ENCODE measurements at places on chromosomes 2 and 18.

DNA sequence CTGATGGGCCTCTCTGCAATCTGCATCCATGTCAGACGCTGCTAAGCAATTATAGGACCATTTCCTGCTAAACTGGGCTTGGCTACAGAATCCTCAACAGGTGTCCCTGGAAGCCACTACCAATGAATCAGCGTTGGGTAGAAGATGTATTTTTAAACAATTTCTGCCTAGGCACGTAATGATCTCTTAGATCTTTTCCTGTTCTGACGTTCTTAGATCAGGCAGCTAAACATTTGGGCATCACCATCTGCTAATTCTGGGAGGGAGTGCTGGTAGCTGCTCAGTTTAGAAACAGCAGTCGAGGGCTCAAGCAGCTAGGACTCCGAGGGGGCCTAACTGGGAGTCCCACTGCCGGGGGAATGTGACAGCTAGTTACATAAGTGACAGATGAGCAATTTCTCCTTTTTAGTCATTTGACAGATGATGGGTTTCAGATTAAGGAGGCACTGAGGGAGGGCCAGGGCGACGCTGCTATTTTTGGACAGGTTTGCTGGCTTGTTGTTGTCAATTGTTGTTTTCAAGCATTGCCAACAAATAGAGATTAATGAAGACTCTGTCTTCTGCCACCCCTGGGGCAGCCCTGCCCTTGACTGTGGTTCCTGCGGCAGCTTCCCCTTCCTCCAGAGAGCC is 92.7 kb downstream of the MRO start:
- no peak for DNase-seq

DNA sequence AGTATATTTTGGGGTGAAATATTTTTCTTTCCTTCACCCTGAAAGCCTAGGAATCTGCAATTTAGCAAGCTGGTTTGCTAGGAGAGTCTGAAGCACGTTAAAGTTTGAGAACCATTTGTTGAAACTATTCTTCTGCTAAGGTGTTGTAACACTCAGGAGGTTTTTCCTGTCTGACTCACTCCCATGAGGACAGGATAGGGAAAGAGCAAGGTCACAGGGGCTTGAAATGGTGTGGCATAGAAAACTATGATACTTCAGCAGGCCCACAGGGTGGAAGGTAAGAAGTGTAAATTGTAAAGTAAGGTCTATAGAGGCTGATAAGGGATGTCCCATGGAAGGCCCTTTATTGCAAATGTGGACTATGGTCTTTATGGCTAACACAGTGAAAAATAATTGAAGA is 177.7 kb upstream of the ZC3H15 start:
- DNase-seq = no peak

- no peak for DNase-seq
Observed at GRCh38 chr2:36569267-36569856, 28.6 kb downstream of the FEZ2 start.

GRCh38 chr2:232493701-232494474 is 6.3 kb upstream of the ECEL1 start:
- DNase-seq = no peak

GRCh38 chr2:149617476-149617875 is 29.9 kb upstream of the MMADHC start:
- no peak for DNase-seq

GRCh38 chr18:49854681-49855080 is 41.3 kb upstream of the ACAA2 start:
- DNase-seq = no peak

DNA sequence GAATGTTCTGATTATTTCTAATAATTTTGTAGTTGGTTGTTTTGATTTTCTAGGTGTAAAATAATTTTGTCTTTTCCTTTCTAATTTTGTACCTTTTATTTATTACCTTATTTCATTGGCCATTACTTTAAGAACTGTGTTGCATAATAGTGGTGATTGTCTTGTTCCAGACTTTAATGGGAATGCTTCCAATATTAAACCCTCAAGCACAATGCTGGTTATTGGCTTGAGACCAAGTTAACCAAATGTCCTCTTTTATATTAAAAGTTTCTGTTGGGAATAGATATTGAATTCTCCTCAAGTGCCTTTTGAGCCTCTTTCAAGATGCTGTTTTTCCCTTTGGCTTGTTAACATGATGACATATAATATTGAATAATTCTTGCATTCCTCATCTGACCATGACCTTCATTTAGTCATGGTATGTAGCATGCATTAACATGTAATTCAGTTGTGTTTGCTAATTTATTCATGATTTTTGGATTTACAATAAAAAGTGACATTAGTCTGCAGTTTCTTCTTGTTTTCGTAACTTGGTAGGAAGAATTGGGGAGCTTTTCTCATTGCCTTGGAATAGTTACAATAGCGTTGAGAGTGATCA is 141.7 kb downstream of the DIS3L2 start:
- DNase-seq = no peak

DNA sequence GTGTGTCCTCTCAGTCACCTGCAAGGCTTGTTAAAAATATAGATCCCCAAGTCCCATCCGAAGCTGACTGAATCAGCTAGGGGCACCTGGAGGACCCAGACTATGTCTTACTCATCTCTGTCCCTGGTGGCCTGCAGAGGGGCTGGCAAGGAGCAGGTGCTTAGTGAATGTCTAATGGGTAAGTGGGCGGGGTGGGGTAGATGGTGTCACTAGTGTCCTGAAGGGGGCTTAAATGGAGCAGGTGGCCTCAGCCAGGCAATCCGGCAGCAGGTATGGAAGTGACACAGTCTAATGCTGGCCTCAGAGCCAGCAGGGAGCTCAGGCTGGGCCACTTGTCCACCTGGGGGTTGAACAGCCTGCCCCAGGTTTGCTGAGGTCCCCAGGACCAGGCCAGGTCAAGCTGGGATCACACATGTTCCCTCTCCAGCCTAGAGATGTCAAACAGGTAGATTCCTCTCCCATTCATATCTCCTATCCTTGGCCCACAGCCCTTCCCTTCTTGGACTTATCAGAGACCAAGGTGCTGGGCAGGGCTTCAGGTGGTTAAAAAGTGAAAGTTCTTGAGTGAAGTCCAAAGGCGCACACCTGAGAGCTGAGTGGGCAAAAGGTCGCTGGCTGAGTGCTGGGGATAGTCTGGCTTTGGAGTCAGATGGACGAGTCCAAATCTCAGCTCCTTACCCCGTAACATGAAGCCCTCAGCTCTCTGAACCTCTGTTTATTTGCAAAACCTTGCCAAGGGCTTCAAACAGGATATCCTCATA is 1.7 kb downstream of the STEAP3 start:
- no peak for DNase-seq

- DNase-seq = no peak
Observed at GRCh38 chr18:70135604-70136003, 69.9 kb downstream of the RTTN start.

- no peak for DNase-seq
Observed at GRCh38 chr2:4962419-4962818, 729.8 kb upstream of the SOX11 start.

GRCh38 chr2:204260162-204260877 is 285.0 kb upstream of the PARD3B start:
- peak; percentile 9 for DNase-seq

- DNase-seq = no peak
Observed at GRCh38 chr2:200406379-200406778, 99.9 kb downstream of the SPATS2L start.

DNA sequence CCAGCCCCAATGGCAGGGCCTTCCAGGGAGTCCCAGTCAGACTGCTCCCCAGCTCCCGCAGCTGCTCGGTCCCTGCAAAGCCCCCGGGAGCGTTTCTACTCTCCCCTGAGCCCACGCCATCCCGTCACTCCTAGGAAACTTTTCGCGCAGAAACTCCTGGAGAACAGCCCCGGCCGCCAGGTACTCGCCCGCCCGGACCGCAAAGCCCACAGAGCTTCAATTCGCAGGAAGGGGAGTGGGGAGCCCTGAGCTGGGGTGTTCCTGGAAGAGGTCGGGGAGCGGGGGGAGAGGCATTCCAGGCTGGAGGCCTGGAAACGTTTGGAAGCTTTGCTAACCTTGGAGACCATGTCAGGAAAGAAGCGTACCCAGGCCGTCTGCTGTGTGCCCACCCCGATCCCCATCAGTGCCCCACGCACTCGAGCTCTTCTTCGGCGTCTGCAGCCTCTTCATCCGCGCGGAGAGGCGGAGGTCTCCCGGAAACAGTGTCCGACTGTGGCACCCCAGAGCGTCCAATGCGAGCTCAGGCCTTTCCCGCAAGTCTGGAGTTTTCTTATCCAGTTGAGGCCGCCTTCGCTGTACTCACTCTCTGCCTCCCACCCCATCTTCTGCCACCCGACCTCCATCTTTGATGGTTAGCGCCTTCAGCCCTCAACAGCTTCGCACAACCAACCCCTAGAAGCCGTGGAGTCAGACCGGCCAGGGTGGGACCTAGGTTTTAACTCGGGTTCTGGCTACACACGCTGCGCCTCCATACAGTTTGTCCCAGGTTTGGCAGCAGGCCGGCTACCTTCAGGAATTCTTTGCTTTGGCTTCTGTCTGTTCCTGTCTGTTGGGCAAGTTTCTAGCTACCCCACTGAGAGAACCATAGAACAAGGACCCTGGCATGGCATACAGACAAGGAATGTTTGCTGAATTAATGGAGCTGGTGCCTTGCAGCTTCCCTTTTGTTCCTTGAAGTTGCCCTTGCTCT is 3.7 kb downstream of the PCGF1 start:
- no peak for DNase-seq

GRCh38 chr2:42819160-42819559 is 26.8 kb upstream of the HAAO start:
- DNase-seq = no peak

DNA sequence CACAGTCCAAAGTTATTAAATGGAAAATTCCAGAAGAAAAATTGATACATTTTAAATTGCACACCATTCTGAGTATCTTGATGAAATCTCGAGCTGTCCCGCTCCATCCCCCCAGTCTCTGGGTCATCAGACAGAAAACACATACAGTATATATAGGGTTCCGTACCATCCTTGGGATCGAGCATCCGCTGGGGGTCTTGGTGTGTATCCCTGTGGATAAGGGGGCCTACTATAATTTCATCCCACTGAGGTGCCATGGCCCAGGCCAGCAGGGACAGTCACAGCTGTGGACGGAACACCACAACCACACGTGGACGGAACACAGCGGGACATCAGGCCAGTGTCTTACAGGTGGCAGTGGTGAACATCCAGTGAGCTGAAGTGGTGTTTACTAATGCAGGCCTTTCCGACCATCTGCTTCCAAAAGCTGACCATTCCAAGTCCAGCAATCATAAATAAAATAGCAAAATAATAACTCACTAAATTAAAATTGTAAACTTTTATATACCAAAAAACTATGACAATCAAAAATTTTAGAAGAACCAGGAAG is 14.0 kb downstream of the TWIST2 start:
- DNase-seq = no peak

DNA sequence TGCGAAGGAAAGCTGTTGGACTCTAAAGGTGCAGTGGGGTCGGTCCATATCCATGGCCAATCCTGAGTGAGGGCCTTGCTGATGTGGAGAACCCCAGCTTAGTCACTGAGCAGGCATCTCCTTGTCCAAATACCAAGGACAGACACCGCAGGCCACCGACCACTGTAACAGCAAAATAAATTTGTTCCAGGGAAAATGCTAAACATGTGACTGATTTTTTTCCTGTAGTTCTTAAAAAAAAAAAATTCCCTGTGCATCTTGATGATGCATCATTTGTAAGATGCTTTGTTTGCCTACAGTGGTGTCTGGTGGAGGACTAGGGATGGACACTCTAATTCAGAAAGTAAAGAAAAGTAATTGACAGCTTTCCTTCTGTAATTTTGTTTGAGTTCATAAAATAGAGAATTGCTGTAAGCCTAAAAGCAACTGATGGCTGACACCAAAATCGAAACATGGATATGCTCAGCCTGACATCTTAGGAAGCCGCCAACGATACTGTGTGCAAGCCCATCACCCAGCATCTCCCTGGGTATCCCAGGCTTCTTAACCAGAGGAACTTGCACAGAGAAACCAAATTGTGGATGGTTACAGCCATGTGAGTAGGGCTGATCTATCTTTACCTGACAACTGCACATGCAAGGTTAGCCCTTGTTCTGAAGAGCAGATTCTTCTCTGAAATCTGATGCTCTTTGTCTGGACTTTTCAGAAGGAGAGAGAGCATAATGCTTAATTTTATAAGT is 188.6 kb downstream of the ARL4C start:
- no peak for DNase-seq

DNA sequence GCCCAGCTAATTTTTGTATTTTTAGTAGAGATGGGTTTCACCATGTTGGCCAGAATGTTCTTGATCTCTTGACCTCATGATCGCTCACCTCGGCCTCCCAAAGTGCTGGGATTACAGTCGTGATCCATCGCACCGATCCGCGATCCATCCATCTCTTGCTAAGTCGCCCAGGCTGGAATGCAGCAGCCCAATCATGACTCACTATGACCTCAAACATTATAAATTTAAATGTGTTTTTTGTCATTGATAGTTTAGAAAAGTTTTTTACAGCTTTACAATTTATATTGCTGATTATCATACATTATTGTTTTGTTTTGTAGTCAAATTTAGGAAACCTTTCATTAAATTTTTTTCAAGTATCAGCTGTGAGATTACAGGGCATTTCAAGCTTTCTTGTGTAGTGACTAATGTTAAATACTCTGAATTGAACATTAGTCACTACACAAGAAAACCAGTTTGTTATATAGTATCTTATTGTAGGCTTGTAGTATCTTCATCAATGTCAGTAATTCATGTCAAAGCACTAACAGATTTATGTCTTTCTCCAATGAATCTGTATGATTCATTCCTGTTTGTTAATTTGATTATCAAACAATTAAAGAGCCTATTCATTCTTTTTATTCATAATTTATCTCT is 37.5 kb downstream of the NR4A2 start:
- DNase-seq = no peak

GRCh38 chr2:236550290-236550689 is 19.3 kb upstream of the ACKR3 start:
- DNase-seq = no peak

GRCh38 chr2:216516730-216517350 is 18.2 kb downstream of the RPL37A start:
- DNase-seq = no peak

GRCh38 chr2:86022661-86023365 is 82.9 kb downstream of the POLR1A start:
- DNase-seq = no peak

- no peak for DNase-seq
Observed at GRCh38 chr2:165251366-165251765, 12.2 kb downstream of the SCN2A start.

- DNase-seq = no peak
Observed at GRCh38 chr2:203973000-203973399, 36.4 kb downstream of the ICOS start.

GRCh38 chr2:39816845-39817244 is 37.8 kb upstream of the THUMPD2 start:
- DNase-seq = no peak

- no peak for DNase-seq
Observed at GRCh38 chr2:44120428-44120827, 48.2 kb upstream of the PPM1B start.

GRCh38 chr2:241091201-241091600 is 10.9 kb downstream of the MTERF4 start:
- no peak for DNase-seq

Data from stimulated activated CD4-positive, alpha-beta T cell treated with anti-CD3 and anti-CD28 coated beads, TNF-alpha, amount 100 ng/mL, for 4 hours (primary cell).